ENCODE measurements at places on chromosomes 5 and 9.

- no peak for DNase-seq
Measured at GRCh38 chr5:56658972-56659371, 156.4 kb upstream of the MAP3K1 start.

GRCh38 chr9:98700801-98701200 is 7.9 kb downstream of the GABBR2 start:
- DNase-seq: no peak

- DNase-seq: no peak
Measured at GRCh38 chr9:91908746-91909145, 41.3 kb downstream of the ROR2 start.

DNA sequence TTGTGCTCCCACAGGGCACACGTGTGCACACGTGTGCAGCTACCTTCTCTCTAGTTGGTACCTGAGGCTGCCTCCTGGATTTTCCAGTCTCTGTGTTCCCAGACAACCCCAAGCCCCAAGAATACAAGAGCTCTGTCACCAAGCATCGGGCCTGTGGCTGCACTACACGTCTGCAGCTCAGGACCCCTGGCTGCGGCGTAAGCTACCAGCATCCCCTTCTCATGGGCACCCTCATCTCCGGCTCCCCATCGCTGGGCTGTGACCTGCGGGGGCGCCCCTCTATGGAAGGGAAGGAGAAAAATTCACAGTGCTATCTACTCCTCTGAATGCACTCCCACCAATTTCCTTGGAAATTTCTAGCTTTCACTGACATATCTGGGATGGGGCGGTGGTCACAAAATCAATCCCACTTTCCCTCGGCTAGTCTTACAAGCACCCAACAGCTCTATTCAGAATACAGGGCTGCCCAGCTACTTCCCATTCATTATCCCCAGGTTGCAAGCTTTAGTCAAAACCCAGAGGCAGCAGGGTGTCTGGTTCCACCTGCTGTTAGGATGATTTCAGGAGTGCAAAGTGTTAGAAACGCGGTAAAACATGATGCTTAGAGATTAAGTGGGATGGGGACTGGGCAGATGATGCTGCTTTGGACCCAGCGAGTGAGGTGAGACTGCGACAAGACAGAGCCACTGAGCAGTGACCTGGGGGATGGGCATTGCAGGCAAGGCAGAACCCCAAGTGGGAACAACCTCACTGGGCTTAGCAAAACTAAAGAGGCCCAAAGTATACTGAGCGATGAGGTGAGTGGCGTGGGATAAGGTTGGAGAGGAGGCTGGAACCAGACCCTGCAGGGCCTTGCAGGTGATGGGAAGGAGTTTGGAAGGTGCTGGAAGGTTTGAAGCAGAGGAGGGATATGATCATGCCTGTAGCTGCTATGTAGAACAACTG is 121.7 kb downstream of the KCNIP1 start:
- DNase-seq: no peak

- no peak for DNase-seq
Measured at GRCh38 chr5:218457-219291, 554 bp downstream of the SDHA start.

DNA sequence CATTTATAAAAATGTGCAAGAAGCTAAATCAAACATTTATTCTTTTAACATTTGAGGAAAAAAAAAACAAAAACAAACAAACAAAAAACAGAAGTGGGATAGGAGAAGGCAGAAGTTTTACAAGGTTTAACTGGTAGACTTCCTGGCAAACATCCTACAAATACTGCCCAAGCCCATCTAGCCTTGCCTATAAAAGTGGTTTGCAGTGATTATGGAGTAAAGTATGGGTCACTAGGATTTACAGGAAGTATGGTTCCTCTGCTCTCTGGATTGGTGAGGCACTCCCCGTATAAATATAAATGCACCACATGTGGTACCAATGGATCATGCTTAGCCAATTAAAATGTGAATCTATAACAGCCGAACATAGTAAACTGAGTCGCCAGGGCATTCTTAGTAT is 291.9 kb downstream of the EDIL3 start:
- no peak for DNase-seq

DNA sequence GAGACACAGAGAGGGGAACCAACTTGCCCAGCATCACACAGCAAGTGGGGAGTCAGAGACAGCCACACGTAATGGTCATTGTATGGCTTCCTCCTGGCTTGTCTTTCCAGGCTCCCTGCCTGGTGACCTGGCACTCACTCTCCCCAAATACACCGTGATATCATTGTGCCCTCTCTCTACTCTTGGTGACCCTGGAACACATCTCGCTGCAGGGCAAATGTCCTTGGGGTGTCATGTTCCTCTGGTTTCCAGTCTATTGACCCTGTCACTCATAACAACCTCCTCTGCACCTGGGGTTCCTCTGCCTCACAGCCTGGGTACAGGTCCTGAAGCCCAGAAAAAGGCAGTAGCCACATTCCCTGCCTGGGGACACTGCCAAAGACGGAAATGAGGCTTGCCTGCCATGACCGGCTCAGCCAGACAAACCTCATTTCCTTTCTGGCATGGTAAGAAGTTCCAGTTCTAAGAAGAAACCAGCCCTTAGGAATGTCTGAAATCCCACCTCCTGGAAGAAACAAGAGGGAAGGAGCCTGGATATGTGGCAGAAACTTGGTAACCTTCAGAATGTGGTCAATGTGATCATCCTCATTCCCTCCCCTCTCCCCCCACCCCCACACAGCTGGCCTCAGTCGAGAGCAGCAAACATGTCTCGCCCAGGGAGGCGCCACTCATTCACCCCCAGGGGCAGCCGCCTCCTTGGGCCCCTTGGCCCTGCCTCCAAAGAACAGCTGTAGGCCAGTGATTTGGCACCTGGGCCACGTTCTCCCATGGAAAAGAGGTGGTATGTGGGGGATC is 30.6 kb upstream of the SMU1 start:
- DNase-seq: no peak

- no peak for DNase-seq
Measured at GRCh38 chr9:2704504-2704903, 12.8 kb upstream of the KCNV2 start.

GRCh38 chr9:36980148-36980974 is 53.7 kb downstream of the PAX5 start:
- DNase-seq: no peak

- no peak for DNase-seq
Measured at GRCh38 chr9:123406691-123407216, 50.8 kb downstream of the CRB2 start.

GRCh38 chr9:81225596-81225995 is 463.8 kb downstream of the TLE1 start:
- DNase-seq: no peak

GRCh38 chr9:16386007-16386826 is 484.3 kb downstream of the BNC2 start:
- DNase-seq: no peak

DNA sequence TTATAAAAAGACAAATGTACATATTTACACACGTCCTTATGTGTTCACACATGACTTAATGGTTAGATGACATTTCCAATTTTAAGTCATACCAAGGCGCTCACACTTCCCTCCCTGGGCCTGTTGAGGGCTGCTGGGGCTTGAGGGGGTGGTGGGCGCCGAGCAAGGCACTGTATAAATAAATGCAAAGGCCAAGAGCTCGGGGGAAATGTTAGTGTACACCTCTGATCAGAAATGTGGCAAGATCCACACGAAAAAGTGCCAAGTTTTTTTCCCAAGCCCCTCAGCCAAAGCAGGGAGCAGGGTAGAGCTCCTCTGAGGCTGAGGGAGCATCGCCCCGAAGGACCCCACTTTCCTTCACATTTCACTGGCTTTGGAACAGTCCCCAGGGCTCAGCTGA is 7.5 kb downstream of the IRF1 start:
- DNase-seq: no peak

DNA sequence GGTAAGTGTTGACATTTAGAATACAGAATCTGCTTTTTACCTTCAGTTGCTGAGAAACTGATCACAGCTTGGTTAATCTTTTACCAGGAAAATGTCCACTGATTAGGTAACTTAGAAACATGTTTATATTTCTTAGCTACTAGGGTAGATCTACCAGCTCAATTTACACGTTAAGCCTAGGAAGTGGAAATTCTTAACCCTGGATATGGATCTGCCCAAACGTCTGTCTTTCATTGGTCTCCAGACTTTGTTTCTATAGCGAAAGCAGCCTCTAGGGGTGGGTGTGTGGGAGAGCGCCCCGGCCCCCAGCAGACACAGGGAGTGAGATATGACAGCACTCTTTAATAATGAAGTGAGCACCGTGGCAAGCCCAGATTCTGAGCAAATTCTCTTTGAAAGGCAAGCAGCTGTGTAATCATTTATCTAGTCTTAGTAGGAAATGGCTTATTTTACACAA is 141.6 kb upstream of the ZNF608 start:
- DNase-seq: no peak

DNA sequence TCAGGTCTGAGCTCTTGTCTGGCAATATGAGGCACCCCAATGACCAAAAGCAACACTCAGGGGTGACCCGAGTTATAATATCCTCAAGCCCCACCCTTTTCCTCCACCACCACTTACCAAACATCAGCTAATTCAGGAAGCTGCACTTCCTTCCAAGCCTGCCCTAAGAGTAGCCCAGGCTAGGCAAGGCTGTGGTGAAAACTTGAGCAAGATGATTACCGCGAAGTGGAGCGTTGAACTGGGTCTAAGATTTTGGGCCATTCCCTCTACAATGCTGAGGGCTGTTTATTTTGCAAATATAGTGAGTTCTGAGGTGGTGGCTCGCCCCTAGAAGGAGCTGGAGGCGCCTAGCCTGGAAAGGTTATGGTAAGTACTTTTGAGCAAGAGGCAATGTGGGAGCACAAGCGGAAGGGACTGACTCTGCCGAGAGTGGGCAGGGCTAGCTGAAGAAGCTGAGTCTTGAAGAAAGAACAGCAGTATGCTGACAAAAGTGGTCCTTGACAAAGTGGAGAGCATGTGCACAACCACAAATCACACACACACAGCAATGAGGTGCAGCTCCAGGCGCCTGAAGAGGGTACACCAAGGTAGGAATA is at the start of gene HK3:
Gene HK3 (minus strand): TSS at position 51 of the 596 bp plus-strand sequence. CDS start 3,187 bp downstream, outside the sequence.
- DNase-seq: no peak

- DNase-seq: no peak
Measured at GRCh38 chr5:25694801-25695200, 1050.0 kb upstream of the CDH10 start.

GRCh38 chr5:39980056-39980455 is 555.3 kb upstream of the DAB2 start:
- DNase-seq: no peak

- DNase-seq: no peak
Measured at GRCh38 chr5:130773813-130774212, 391.2 kb downstream of the HINT1 start.

Measured in activated CD8-positive, alpha-beta memory T cell treated with anti-CD3 and anti-CD28 coated beads for 1 hour (primary cell).